Umbilical cord (tissue), 2 donors: ENCODE measurements at places on chromosomes 2 and 18. TPM values are rescaled to one million over a fixed set of nuclear protein-coding genes. Genes with fewer than 3 reads are reported as not detected.

DNA sequence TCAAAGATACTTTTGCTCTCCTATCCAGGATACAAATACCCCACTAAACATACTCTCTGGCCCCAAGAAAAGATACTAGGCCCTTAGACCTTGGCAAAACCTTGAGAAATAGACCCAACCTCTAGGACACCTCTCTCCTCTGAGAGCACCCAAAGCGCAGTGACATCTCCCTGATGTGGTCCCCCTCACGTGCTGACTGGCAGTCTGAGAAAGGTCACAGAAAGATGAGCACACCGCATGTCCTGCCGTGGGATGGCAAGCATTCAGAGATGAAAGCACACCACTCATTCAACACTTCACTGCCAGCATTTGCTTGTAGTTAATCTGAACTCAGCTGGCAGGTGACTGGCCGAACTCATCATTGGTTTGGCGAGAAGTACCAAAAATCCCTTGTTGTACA, 6.1 kb upstream of the TBC1D8 start:
- DNase-seq, result no peak

DNA sequence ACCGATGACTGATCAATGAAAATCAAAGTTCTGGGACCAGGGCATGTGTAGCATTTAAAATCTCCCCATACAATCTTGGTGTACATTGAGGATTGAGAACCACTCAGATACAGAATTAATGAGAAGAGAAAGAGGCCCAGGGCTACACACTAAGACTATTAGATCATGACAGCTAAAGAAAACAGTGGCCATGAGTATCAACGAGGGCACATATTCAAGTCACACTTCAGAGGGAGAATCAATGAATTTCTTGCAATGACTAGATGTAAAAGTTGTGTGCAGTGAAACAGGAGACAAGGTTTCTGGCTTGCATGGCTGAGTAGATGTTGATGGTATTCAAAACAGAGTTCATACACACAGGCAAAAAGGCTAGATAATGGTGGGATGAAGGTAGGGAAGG, 29.1 kb downstream of the METTL8 start:
- no peak for DNase-seq

DNA sequence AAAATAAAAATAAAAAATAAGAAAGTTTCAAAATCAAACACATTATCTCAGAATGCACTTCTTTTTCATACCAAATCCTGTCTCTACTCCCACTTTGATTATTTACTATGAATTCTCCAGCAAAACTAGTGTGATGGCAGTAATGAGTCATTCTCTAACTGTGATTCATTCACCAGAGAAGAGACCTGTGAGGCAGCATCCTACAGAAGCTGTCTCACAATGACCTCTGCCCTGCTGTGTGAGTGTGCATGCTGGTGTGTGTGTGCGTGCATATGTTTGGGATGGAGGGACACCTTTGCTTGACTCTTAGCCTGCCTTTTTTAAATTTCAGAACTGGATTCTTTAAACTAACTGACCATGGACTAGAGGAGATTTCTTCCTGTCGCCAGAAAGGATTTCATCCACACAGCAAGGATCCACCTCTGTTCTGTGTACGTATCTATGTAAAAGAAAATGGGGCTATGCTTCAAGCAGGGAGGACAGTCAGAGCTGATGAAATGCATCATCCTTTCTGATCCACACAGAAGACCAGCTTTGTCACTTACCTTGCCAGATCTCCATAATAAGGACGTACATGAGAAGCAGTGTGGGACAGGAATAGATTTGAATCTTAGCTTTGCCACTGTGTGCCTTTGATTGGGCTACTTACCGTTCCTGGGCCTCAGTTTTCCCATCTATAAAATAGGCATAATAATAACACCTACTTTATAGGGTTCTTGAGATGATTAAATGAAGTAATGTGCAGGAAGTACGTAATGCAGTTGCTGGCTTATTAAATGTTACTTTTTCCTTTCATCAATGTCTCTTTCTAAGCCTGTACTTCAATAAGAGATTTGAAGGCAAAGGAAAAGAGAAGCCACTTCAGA, 31.2 kb downstream of the STAMBP start:
- DNase-seq, result peak; percentile 42

DNA sequence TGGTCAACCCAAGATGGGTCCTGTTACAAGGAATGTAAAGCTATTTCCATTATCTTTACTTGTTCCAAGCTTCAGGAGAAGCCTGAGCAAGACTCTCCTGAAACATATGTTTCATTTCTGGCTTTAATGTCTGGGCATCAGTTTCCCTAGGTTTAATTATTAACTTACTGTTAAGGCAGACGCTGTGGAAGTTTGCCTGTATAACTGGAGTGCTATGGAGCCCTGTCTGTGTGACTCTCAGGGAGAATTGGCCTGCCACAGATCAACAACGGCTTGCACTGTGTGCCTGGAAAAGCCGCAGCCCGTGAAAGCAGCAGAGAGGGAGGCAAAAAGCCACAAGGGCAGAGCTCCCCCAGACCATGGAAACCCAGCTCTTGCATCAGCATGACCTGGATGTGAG, 22.1 kb upstream of the LONRF2 start:
- DNase-seq, result no peak

GRCh38 chr18:28594034-28594433, 417.1 kb upstream of the CDH2 start:
- DNase-seq, result no peak

GRCh38 chr2:233075141-233075965, 15.2 kb downstream of the INPP5D start:
- DNase-seq, result no peak

DNA sequence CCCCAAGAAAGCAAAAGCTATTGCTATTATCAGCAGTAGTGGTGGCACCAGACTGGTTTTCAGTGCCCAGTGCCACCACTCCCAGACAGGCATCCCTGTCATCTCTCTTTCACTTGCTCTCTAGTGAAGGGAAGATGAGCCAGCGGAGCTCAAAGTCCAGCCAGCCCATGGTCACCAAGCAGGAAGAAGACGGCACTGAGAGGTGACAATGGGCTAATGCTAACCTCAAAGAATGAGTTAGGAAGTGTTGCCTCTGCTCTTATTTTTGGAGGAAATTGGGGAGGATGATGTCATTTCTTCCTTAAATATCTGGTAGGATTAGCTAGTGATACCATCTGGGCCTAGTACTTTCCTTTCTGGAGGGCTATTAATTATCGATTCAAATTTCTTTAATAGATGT, 1.7 kb downstream of the SP140 start:
- no peak for DNase-seq

DNA sequence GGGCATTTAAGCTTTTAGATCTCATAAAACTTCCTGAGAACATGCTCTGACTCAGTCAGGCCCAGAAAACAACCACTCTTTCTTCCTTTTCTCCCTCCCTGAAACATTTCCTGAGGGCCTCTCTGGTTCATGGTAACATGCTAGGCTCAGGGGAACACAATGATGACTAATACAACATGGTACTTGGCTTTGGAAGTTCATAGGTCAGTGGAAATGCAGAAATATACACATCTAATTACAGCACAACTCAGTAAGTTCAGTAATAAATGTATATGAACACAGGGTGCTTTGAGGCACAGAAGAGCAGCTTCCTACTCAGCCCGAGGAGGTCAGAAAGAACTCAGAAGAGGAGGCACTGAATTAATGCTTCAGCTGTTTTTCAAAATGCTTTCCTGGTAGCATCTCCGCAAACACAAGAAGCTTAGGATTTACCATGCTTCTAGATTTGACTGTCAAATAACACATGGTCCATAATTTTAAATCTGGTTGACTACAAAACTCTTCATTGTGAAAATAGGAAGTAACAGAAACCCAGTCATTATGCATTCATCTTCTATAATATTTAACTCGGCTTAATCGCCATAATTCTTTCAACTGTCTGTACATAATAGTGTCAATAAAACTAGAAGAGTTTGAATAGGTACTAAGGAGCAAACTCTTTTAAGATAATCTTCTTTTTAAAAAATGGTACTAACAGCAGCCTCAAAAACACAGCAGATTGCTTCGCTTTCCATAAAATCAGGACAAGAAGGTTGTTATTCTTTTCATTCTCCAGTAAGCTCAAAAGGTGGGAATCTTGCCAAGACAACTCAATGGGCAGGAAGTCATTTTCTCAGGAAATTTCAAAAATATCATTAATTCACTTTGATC, 251.3 kb downstream of the DLGAP1 start:
- peak; percentile 22 for DNase-seq

DNA sequence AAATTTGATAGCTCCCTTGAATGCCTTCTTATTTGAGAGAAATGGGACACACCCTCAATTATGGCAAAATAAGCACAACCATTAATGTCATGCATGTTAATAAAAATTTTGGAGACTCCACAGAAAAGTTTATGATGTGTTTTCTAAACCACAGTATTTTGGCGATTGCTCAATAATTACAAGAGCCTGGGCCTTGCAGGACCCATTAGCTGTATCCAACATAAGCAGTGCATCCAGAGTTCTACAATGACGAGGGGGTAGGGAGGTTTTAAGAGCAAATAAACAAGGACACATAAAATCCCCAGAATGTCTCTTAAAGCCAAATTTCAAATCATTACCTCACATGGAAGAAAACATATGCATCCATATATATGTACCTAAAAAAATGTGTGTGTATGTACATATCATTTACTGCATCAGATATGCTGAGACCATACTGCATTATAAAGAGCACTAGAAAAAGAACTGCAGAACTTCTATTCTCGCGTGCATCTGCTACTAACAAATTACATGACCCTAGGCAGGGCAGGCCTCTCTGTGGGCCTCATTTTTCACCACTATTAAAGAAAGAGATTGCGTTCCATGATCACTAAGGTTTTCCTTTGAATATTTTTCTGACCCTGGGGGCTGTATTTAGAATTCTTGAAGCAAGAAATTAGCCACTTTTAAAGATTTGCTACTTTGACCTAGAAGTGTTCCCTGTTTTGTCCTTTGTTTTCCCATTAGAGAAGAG, 38.0 kb downstream of the CMPK2 start:
- peak; percentile 66 for DNase-seq

- peak; percentile 50 for DNase-seq
Observed at GRCh38 chr18:76838182-76838581, 15.8 kb downstream of the ZNF236 start.

DNA sequence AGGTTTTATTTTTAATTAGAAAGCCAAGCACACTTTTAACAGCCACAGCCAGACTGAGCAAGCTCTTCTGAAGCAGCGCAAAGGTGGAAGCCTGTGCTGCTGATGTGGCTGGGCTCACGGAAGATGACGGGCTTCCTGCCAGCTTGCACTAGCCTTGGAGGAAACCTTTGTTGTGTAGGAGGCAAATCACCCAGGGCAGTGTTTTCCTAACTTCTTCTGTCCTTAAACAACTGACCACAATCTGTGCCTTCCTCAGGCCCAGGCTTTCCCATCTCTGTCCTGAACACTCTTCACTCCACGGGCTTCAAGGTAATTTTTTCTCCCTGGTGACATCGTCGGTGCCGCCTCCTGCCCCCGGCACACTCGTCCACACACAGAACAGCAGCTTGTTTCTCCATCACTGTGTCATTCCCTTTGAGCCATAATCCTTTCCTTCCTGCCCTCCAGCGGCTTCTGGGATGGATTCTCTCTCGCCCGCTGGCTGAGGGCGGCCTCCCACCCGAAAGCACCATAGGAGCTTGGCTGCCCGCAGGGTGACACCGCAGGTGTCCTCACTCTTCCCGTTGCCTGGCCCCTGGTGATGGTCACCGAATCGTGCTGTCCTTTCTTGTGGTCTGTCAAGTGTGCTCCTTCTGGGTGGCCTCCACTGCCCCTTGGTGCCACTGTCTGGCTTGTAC, 31.1 kb upstream of the INHBB start:
- DNase-seq, result no peak

EMILIN1 gene
- 287 TPM for total RNA-seq

PLA2R1 gene
- 18.3 TPM for total RNA-seq

LYG2 gene
- total RNA-seq, result not detected

ANKRD62 gene
- 1.9 TPM for total RNA-seq

SPAG16 gene
- 33.9 TPM for total RNA-seq
